ENCODE measurements at places on chromosomes 5 and 9.

GRCh38 chr9:73260506-73260905 is 108.8 kb downstream of the ANXA1 start:
- DNase-seq, result no peak

- DNase-seq, result no peak
These were observed 21.0 kb downstream of the GCNT4 start for GRCh38 chr5:75031366-75031765.

DNA sequence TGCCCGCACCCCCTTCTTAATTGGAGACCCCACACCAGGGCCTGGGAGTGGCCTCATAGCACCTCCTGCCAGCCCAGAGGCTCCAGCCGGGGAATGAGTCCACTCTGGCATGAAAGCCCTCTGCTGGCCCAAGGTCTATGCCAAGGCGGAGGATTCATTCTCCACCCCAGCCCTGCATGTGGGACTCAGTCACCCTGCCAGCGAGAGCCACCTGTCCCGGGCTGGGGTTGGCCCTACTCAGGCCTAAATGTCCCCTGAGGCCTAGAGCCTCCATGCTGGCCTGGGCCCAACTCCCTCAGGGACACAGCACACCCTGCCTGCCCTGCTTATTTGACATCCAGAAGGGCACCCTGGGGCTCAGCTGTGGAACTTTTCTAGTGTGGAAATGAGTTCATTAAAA is 1.0 kb upstream of the RAPGEF1 start:
- DNase-seq, result no peak

GRCh38 chr9:97632248-97632984 is 752 bp downstream of the TSTD2 start:
- peak; percentile 75 for DNase-seq

DNA sequence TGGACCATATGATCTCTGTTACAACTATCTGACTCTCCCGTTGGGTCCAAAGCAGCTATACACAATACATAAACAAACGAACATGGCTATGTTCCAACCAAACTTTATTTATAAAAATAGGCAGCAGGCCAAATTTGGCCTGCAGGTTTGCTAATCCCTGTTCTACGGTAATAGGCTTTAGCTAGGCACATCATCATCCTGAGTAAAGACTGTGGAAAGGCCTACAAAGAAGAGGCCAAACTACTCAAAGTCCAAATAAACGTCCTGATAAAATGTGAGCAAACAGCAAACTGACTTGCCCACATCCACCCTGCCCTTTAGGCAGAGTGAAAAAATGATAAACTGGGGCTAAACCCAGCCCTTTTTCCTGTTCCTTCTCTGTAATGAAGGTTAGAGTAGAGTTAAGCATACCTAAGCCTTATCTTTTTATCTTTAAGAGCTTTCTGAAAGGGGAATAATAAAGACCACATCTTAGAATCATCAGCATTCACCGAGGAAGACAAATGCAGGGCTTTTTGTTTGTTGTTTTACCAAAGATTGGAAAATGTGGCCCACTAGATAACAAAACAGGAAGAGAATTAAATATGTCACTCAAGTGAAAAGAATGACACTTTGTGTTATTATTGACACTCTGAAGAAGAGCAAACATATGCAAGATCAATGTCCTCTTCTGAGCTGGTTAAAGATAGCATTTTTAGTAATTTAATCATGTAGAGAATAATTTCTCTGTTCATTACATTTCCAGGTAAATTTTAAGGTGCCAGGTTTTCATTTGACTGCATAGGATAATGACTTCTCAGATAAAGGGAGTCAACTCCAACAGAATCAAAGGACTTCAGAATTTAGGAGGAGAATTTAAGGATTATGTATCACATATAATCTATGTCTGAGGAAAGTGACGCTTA is 160.0 kb upstream of the GNA14 start:
- DNase-seq, result no peak

GRCh38 chr9:13369431-13369830 is 89.9 kb upstream of the MPDZ start:
- no peak for DNase-seq

- DNase-seq, result no peak
These were observed 72.9 kb downstream of the ARHGEF37 start for GRCh38 chr5:149654231-149654630.

GRCh38 chr9:137026828-137027227 is 1.2 kb downstream of the ABCA2 start:
- no peak for DNase-seq

GRCh38 chr5:9324348-9325077 is 221.4 kb downstream of the SEMA5A start:
- no peak for DNase-seq

DNA sequence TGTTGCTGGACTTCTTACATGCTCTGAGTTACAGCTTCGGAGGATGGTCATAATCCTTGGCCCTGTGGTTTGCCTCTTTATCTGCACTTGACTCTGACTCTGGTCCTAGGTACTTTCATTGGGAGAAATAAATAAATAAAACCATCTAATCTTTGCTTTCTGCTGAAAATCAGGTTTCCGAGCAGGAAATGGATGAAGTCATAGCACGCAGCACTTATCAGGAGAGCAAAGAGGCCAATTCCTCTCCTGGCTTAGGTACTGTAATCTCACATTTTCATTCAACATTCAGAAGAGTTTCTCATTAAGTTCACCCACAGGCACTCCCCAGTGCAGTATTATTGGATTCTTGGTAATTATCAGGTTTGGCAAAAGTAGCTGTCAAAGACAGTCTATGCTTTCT is 104.7 kb downstream of the GOLPH3 start:
- DNase-seq, result no peak

DNA sequence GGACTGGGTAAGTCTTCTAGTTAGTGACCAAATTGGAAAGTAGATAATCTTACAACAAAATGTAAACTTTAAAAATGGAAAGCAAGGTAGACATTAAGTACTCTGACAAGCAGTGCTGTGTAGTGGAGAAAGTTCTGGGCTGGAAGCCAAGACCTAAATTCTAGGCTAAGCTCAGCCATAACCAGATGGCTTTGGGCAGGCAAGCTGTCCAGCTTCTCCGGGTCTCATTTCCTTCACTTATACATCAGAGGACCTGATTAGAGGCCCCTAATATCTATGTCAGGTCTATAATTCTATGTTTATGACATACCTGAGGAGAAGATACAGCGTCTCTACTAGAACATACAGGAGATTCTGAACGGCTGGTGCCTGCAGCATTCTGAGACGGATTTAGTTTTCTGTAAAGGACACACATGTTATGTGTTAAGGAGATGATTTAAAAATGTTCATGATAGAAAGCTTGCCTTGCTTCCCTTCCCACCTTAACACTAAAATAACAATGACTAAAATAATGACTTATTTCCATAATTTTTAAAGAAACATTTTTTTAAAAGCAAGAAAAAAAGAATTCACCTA is 61.2 kb downstream of the ELL2 start:
- peak; percentile 50 for DNase-seq
